ENCODE measurements at places on chromosomes 13 and 19.

GRCh38 chr13:60590800-60591747 lies 194.1 kb downstream of the TDRD3 start:
- DNase-seq, result no peak

DNA sequence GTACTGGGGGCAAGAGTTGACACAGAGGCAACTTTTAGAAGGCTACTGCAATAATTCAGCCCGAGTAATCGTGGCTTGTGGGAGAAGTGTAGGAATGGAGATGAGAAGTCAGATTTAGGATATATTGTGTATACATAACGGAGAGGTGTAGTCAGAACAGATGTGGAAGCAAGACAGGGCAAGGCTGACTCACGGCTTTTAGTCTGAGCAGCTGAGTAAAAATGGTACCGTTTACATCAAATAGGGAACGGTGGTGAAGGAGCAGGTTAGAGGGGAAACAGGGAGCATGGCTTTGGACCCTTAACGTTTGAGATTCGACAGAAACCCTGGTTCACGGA lies 796 bp upstream of the LSM14A start:
- no peak for DNase-seq

- DNase-seq, result no peak
Measured at GRCh38 chr13:99955107-99955746, 16.3 kb downstream of the ZIC5 start.

- no peak for DNase-seq
Measured at GRCh38 chr13:107865643-107866031, 349.7 kb downstream of the LIG4 start.

DNA sequence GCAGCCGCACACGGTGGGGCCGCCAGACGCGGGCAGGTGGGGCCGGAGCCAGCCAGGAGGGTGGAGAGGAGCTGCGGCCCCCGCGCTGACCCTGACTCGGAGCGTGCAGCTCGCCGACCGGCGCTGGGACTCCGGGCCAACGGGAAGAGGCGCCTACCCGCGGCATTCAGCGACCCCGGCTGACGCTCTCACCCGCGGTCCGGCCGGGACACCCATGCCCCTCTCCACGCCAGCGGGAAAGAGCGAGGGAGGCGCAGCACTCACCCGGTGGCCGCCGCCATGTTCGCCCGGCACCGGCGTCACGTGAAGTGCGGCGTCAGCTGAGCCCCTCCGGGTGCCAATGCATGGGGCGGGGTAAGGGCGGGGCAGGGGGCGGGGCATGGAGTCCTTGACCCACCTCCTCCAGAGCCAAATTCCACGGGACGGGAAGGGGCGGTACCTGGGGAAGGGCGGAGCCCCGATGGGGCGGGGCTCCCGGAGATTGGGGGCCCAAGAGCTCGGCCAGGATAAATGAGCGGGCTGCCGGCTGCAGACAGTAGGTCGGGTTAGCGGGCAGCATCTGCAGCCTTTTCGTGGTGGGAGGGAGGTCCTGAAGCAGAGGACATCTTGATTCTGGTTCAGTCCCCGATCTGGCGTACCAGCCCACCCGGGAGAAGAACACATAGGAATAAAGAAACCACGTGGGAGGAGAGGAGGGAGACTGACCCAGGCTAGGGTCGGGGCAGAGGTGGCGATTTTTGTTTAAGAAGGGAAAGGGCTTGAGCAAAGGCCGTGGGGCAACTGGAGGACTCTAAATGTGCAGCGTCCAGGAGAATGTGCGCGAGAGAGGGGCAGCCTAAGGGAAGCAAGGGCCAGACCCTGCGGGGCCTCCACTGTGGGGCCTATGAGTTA lies at the start of gene PEPD:
Gene PEPD, minus strand, starts transcription at position 312 of the 891 bp plus-strand sequence. Its CDS starts 31 bp downstream, at position 281.
- peak; percentile 99 for DNase-seq

GRCh38 chr19:40236026-40236355 lies 9.5 kb upstream of the CCNP start:
- no peak for DNase-seq

GRCh38 chr19:46116121-46116520 lies 8.4 kb downstream of the IGFL3 start:
- no peak for DNase-seq

DNA sequence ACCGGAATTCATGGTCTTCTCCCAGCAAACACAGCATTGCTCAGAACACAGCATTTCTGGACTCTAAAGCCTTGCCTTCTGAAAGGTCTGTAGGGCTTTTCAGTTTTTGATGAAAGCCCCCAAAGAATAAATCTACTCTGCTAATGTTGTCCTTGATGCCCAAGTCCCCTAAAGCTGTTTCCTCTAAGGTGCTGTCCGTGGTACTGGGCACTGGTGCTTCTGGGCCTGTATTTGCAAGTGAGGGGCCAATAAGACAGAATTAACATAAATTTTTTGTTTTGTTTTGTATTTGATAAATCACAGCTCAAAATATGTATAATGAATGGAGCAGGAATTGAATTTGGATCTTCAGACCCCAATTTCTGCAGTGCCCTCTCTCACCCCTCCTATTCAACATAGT lies 12.1 kb upstream of the LGALS13 start:
- DNase-seq, result no peak

Data from GM19239 (cell line).